ENCODE measurements at places on chromosomes 16 and 17. TPM values are rescaled to one million over a fixed set of nuclear protein-coding genes. Genes with fewer than 3 reads are reported as not detected.

CD300LG gene
- total RNA-seq = not detected

TMC5 gene
- total RNA-seq = not detected

EPOP gene
- 50.0 TPM for total RNA-seq

DPEP3 gene
- total RNA-seq = 0.18 TPM

PLEKHG4 gene
- total RNA-seq = 29.3 TPM

TEKT3 gene
- total RNA-seq = not detected

DCAF7 gene
- 99.1 TPM for total RNA-seq

MPP3 gene
- total RNA-seq = not detected

GCGR gene
- total RNA-seq = not detected

LGALS9 gene
- total RNA-seq = 9.8 TPM

CDC42EP4 gene
- total RNA-seq = 0.47 TPM

GLP2R gene
- not detected for total RNA-seq

CD2BP2 gene
- 84.5 TPM for total RNA-seq

EFNB3 gene
- not detected for total RNA-seq

EPX gene
- not detected for total RNA-seq

ABCC12 gene
- total RNA-seq = not detected

ABCA8 gene
- total RNA-seq = not detected

DNA sequence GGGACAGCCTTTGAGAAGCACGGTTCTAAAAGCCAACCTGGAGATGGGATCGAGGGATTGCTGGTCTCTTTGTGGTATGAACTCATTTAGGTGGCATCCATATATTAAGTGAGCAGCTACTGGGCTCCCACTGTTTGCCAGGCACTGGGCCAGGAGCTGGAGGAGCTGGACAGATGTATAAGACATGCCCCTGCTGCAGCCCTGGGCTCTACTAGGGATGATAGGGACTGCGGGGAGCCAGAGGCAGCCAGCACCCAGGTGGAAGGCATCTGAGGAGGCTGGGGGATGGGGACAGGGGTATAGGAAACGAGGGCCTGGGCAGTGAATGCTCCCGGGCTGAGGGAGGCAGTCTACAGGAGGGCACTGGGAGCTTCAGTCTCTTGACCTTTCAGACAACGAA, 53.0 kb upstream of the MEAK7 start:
- DNase-seq = no peak

DNA sequence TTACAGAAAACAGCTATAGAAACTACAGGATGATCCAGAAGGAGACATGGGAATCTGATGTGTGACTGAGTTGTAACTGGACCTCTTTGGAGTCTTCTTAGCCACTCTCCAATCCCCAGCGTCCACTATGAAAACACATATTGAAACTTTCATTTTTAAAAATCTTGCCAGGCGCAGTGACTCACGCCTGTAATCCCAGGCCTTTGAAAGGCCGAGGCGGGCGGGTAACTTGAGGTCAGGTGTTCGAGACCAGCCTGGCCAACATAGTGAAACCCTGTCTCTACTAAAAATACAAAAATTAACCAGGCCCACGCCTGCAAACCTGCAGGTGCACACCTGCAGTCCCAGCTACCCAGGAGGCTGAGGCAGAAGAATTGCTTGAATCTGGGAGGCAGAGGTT, 53.3 kb downstream of the HIC1 start:
- no peak for DNase-seq

DNA sequence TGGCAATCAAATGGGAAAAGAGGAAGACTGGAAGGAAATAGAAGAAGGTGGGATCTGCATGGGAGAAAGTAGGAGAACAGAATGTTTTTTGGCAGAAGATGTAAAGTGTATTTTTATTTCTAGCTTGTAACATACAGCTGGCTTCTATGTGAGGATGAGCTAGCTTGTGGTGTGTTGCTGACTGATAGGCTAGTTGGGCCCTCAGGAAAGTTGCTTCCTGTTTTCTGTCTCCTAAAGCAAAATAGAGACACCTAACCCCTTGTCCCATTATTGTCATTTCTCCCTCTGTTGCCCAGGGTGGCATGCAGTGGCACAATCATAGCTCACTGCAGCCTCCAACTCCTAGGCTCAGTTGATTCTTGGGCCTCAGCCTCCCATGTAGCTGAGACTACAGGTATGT, 15.9 kb downstream of the TNRC6A start:
- no peak for DNase-seq

DNA sequence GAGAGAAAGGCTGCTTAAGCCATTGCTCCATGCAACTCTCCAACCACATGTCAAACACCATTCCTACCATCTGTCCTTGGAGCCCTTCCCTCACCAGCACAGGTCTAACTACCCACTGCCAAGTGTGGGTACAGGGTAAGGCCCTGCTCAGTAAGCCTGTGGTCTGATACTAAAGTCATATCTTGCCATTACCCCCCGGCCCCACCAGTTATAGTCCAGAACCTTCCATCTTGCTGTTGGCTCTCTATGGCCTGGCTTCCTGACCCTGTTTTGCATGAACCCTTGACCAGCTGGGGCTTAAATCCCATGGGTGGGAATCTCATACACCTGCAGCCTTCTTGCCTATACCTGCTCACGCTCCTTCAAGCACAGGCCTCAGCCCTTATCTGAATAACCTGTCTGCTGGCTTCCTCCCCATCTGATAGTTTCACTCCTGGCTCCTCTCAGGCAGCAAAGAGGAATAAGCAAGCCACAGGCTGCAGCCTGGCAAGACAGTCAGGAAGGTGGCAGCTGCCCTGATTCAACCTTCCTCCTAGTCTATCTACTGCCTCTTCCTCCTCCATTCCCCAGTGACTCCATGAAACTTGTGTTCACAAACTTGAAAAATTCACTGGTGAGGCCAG, 64.1 kb downstream of the ZFHX3 start:
- DNase-seq = no peak

DNA sequence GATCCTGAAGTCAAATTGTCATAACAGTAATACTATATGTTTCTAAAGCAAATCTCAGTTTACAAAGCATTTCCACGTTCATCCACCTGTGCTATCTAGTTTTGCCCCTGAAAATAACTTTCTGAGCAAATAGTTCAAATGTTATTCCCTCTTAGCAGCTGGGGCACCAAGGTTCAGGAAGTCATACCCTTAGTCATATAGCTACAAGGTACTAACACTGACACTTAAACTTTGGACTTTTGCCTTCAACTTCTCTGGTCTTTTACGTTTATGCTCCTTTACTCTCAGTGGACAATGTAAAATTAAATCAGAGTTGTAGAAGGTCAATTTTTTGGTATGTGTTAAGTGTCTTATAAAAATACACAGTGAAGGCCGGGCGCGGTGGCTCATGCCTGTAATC, 33.0 kb downstream of the COX11 start:
- DNase-seq = no peak

DNA sequence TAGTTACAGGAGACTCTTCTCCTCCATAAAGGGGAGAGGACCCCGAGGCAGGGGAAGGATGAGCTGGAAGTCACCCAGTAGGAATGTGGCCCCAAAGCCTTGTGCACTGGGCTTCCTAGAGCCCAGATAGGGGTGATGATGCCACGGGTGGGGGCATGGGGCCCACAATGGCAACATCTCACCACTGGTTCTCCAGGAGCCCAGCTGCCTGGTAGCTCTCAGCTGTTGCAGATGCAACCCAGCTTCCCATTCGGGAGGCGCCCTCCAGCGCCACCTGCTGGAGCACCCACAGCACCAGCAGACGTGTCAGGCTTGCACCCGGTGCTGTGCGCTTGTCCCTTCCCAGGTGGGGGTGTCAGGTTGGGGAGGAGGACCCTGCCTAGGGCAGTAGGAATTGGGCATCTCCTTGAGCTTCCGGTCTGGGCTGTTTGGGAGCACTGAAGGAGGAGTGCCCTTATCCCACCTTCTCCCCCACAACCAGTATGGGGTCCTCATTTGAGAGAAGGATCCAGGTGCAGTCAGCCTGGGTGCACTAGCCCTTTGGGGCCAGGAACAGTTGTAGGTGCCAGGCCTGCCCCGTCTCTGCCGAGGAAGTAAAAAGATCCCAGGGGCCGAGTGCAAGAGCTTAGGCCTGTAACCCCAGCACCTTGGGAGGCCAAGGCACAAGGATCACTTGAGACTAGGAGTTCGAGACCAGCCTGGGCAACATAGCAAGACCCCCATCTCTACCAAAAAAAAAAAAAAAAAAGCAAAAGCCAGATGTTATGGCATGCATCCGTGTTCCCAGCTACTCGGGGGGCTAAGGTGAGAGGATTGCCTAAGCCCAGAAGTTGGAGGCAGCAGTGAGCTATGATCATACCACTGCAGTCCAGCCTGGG, 14.4 kb downstream of the CDIPT start:
- DNase-seq = peak; percentile 71

DNA sequence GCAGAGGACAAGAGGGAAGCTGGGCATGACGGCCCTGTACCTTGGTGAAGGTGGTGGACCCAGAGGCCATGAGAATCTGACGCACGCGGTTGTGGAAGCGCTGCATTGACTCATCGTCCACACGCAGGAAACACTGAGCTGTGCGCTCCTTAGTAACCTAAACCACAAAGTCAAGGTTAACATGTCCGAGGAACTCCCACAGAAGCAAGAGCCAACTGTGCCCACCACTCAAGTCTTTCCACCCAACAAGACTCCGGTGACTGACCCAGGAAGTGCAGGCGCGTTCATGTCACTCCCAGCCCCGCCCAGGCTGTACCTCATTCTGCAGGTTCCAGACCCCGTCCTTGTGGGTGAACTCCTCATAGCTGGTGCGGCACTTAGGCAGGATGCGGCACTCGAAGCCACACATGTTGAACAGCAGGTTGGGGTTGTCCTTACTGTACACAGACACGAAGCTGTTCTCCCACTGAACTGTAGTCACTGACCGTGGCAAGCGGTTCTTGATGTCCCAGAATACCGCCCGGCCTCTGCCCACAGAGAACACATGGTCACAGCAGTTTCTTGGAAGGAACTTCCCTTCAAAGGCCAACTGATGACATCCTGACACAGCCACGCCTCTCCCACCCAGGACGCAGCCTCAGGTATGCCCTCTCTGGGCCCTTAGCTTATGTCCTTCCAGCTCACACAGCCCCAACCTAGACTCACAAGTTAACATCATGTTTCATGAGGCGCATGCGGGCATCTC, 11.5 kb downstream of the PRPF8 start:
- DNase-seq = peak; percentile 19

DNA sequence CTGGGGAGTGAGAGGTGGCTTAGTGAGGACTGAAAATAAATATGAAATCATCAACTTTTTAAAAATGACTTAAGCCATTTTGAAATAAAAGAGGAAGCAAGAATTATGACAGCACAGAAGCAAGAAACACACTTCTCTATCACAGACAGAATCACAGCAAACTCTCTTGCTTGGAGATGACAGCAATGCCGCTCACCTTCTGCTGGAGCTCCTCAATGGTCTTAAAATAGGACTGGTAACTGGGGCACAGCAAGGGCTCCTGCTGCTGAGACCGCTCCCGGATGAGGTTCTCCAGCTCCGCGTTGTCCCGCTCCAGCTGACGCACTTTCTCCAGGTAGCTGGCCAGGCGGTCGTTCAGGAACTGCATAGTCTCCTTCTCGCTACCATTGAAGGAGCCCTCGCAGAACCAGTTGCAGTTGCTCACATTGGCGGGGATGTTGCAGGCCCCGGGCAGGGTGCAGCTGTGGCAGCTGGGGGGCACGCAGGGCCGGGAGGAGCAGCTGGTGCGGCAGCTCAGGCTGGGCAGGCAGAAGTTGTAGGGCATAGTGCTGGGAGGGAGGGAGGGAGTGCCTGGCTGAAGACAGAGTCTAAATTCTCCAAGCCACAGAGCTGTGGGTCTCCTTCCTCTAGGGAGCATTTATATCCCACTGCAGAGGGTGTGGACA, at the start of gene KRT31:
KRT31 (minus strand) TSS at position 613 of the 665 bp plus-strand sequence; CDS start at position 544, 69 bp downstream.
- DNase-seq = no peak

- DNase-seq = no peak
Measured at GRCh38 chr16:58252716-58253115, 42.1 kb downstream of the PRSS54 start.

GRCh38 chr17:68908045-68908444, 47.1 kb downstream of the ABCA8 start:
- DNase-seq = no peak

- peak; percentile 13 for DNase-seq
Measured at GRCh38 chr16:50025537-50025931, 509 bp downstream of the CNEP1R1 start.

DNA sequence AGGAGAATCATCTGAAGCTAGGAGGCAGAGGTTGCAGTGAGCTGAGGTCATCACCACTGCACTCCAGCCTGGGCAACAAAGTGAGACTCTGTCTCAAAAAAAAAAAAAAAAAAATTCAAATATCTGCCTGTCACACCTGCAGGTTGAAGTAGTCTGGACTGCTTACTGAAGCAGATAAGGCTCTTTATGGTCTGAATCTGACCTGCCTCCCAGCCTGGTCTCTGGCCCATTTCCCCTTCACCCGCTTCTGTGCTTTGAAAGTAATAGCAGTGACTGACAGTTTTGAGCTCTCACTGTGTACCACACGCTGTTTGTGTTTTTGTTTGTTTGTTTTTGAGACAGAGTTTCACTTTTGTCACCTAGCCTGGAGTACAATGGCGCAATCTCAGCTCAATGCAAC, 5.8 kb downstream of the SEZ6L2 start:
- DNase-seq = no peak

GRCh38 chr16:65916995-65917394, 449.5 kb upstream of the CDH5 start:
- DNase-seq = no peak

- DNase-seq = no peak
Measured at GRCh38 chr16:85641776-85642176, 28.7 kb downstream of the GSE1 start.

- peak; percentile 93 for DNase-seq
Measured at GRCh38 chr17:5500589-5501391, 14.4 kb downstream of the MIS12 start.

- no peak for DNase-seq
Measured at GRCh38 chr16:27114006-27114405, 47.3 kb downstream of the C16orf82 start.

- DNase-seq = no peak
Measured at GRCh38 chr17:72631949-72632684, 460.4 kb downstream of the SLC39A11 start.

DNA sequence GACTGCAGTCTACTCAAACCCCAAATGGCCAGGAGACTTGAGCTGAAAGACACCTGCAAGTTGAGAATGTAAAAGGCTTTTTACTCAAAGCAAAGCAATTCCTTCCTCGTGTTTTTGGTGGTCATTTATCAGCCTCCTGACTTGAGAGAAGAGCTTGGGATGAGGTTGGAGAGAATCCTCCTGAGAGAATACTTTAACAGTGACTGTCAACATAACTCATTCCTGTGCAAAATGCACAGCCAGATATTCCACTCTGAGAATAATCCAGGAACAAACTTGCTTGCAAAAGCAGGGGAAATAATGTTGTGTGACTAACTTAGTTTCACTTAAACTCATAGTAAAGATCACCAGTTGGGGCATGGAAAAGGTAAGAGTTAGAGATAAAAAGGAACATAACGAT, 53.4 kb downstream of the SNTB2 start:
- no peak for DNase-seq

GRCh38 chr16:72126429-72126765, 32.8 kb downstream of the DHX38 start:
- no peak for DNase-seq

GRCh38 chr16:79777679-79778078, 177.1 kb upstream of the MAF start:
- DNase-seq = no peak

- no peak for DNase-seq
Measured at GRCh38 chr16:47262938-47263337, 119.2 kb upstream of the NETO2 start.

- DNase-seq = peak; percentile 94
Measured at GRCh38 chr17:28318759-28319597, at the start of gene TMEM97. TMEM97 (plus strand) TSS chr17:28319200; CDS start chr17:28319240, 40 bp downstream.

- no peak for DNase-seq
Measured at GRCh38 chr16:17159617-17160016, 311.1 kb downstream of the XYLT1 start.

- no peak for DNase-seq
Measured at GRCh38 chr16:77868052-77868451, 79.7 kb downstream of the VAT1L start.

GRCh38 chr16:82761236-82761635, 134.5 kb downstream of the CDH13 start:
- DNase-seq = no peak
